Ammon's horn (tissue), 1 donor: ENCODE measurements at places on chromosomes 11 and 22.

- peak; percentile 65 for DNase-seq
These were observed 63.1 kb upstream of the CCDC90B start for GRCh38 chr11:83349296-83349695.

GRCh38 chr22:49962012-49962750 lies 1.6 kb downstream of the PIM3 start:
- DNase-seq = peak; percentile 76

DNA sequence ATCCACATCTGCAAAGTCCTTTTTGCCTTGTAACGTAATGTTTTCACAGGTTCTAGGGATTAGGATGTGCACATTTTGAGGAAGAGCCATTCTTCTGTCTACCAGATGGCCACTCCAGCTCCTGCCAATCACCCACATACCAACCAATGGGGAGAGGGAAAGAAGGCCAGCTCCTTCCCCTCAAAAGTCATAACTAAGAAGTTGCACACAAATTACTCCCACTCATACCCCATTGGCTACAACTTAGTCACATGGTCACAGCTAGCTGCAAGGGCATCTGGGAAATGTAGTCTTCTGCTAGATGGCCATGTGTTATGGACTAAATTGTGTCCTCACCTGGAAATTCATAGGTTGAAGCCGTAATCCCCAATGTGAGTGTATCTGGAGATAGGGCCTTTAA lies 15.4 kb upstream of the MYOD1 start:
- DNase-seq = no peak

DNA sequence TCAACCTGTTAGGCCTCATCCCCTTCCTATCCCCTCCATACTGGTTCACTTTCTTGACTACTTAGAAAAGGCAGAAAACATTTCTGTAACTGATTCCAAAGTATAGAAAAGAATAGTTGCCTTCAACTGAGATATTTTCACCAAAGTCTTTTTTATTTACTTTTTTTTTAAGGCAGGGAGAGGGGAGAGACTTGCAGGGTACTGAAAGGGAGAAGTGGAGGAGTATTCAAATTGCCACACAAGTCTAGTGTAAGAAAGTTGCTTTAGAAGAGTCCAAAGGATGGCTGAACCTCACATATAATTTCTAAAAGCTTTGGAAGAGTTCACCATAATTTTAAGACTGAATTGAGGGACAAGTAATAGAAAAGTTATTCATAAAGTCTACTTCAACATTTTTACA lies 6.3 kb downstream of the PHF21A start:
- DNase-seq = no peak

GRCh38 chr11:104572279-104572678 lies 326.0 kb downstream of the CASP12 start:
- DNase-seq = no peak

- no peak for DNase-seq
These were observed 61.4 kb upstream of the MTMR2 start for GRCh38 chr11:95985174-95985808.

- DNase-seq = no peak
These were observed 20.9 kb upstream of the UPB1 start for GRCh38 chr22:24474221-24474620.

DNA sequence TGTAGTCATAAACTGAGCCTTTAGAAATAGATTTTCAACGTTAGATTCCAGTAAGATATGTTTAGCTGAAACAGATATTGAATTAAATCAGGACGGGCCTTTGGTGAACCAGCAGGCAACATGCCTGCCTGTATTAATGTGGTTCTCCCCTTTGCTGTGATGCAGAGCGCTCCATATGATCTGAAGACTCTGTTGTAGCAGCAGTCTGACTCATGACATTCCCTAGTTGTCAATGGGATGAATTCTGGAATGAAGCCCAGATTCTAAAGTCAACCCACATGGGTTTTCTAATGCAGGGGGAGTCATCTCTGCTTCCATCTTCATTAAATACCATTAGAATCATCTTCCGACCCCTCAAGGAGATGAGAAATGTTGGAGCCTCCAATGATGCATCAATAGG lies 864.5 kb downstream of the NTM start:
- DNase-seq = no peak

DNA sequence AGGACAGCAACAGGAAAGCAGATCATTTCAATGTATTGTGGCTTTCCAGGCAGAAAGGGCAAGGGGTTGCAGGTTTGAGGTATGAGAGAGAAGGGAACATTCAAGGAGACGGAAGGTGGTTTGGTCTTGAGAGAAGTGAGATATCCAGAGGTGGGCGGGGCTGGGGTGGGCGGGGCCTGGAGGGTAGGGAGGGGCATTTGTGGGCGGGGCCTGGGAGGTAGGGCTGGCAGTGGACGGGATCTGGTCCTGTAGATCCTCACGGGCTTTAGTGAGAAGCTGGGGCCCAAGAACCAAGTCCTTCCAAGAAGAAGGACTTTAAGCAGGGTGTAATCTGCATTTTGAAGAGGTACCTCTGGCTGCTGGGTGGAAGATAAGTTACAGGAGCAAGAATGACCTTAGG lies 199.2 kb downstream of the MN1 start:
- DNase-seq = no peak

DNA sequence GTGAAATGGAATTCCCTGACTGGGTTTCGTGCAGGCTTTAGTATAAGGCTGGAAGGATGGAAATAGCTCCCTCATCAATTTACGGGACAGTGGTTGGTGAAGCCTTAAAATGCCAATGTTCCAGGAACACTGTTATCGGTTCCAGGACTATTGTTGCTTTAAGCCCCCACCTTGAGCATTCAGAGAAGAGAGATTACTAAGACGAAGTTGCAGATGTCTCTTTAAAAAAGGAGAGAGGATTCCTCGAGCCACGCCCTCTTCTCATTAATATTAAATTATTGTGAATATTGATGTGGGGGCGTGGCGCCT lies 195 bp upstream of the CREB3L1 start:
- peak; percentile 34 for DNase-seq

DNA sequence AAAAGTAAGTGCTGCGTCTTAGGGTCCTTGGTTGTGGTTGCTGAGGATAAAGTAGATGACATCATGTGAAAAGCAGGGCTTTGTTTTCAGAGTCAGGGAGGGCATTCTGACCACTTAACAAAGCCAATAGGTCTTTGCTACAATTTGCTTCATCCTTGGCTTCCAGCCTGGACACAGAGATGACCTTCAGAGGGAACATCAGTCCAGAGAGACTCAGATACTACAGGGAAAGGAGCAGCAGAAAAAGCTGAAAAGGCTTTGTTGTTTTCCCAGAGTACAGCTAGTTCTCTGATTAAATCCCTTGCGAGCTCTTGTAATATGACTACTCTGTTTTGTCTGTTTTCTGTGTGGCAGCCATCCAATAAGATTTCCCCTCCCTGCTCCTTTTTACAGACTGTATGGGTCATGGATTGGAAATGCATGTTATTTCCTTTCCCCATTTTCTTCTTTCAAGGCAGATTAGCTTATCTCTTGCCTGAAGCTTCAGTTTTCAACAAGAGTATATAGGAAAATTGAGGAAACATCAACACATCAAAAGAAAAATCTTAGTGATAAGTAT lies 31.9 kb downstream of the ATG13 start:
- DNase-seq = peak; percentile 94

DNA sequence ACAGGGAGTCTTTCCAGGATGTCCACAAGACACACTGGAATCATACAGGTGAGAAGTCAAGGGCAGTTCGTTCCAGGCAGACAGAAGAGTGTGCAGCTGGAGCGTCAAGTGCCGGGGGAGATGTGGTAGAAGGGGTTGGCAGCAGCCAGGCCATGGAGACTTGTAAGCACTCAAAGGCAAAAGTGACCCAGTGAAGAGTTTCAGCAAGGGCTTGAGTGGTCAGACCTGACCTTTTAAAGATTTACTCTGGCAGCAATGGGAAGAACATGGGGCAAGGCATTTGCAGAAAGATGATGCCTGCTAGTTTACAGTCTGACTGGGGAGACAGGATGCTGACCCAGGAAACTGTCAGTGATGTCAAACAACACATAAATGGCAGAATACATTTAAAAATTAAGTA lies 29.0 kb downstream of the P4HA3 start:
- DNase-seq = no peak

DNA sequence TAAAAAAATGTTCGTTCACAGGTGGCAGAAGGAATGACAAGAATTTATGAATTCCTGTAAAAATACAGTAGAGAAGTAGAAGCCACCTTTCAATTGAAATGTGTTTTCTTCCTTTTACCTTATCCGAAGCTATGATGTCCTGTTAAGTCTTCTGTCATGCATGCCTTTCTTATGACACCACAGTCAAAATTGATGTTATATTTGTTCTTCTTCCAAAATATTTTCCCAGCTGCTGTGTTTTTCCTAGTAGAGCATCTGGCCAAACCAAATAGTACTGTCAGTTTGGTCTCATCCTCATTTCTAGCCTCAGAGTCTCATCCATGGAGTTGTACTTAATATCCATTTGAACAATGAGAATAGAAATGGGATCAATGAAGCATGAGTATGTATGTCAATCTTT lies 206.1 kb downstream of the PGR start:
- no peak for DNase-seq

GRCh38 chr11:48101958-48102357 lies 114.7 kb upstream of the OR4B1 start:
- peak; percentile 76 for DNase-seq

DNA sequence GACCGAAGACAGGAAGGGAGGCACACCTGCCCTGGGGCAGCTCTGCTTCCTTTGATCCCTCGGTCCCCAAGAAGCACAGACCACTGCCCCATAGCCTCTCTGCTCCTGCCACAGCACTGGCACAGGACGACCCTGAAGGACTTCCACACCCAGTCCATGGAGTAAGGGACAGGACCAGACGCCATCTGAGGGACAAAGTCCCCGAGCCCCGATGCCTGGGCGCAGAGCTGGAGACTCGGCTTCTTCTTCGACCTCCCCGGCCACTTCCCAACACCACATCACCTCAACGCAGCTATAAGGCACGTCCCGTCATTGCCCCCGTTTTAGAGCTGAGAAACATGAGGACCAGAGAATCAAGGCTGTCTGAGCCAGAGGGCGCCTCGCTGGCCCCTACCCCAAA lies 310.5 kb downstream of the BRD1 start:
- DNase-seq = no peak

GRCh38 chr11:75981546-75981945 lies 166.5 kb downstream of the UVRAG start:
- DNase-seq = no peak

- no peak for DNase-seq
These were observed 1.5 kb downstream of the CCDC90B start for GRCh38 chr11:83284501-83285150.

- DNase-seq = no peak
These were observed 4.2 kb downstream of the THYN1 start for GRCh38 chr11:134248910-134249480.

- DNase-seq = peak; percentile 70
These were observed 6.4 kb downstream of the DGKZ start for GRCh38 chr11:46353698-46354097.

DNA sequence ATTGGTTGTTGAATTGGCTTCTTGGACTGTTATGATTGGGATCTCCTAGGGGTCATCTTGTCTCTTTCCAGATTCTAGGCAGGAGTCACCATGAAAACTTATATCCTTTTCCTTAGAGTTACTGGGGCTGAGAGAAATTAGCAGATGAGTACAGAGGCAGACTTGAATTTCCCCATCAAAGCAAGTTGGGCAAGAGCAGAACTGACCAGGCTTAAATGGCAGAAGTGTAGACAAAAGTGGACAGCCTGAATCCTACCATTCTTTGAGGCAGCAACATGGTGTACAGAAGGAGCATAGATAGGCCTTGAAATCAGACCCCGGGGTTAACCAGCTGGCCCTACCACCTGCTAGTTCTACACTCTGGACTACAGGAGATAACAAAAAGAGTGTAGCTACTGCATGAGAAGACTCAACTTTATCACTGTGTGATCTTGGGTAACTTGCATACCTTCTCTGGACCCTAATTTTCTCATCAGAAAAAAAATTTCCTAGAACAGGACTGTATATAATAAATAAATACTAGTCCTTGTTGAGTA lies 427.4 kb upstream of the CADM1 start:
- no peak for DNase-seq

- DNase-seq = no peak
These were observed 1134.8 kb downstream of the BRD1 start for GRCh38 chr22:48692734-48693376.

GRCh38 chr11:19398772-19399527 lies 158.2 kb upstream of the E2F8 start:
- no peak for DNase-seq

- no peak for DNase-seq
These were observed 179.0 kb downstream of the GRM5 start for GRCh38 chr11:88886796-88887195.

GRCh38 chr11:27076121-27076589 lies 35.5 kb downstream of the BBOX1 start:
- DNase-seq = no peak

DNA sequence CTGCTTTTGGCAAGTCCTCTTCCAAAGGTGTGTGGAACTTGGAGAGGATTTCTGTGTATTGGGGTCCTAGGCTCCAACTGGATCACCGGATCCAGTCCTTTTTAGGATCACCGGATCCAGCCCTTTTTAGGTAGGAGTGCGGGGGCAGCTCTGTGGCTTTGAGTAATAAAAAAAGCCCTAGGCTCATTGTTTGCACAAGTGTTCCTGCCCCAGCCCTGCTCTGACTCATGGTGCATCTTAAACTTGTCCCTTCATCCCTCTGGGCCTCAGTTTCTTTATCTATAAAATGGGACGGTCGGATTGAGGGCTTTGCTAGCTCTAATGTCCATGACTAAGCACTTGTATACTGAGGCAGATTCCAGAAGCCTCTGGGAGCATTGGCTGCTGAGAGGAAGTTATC lies 22.7 kb upstream of the CD44 start:
- no peak for DNase-seq

DNA sequence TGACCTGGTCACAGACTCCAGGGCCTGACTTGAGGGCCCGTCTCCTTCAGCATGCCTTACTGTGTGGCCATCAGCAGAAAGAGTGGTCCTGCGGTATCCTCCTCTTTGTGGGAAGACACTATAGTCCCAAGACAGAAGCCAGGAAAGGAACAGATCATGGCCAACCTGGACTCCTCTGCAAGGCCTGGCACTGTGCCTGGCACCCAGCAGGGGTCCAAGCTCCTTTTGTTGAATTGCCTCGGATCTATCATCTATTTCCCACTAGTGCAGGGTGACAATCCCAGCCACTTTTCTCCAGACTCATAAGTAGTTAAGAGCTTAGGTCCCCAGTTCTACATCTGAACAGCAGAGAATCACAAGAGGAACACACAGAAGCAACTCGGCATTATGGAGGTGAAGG lies 27.0 kb downstream of the DSCAML1 start:
- DNase-seq = no peak
